ENCODE measurements at places on chromosomes 3 and 15.

DNA sequence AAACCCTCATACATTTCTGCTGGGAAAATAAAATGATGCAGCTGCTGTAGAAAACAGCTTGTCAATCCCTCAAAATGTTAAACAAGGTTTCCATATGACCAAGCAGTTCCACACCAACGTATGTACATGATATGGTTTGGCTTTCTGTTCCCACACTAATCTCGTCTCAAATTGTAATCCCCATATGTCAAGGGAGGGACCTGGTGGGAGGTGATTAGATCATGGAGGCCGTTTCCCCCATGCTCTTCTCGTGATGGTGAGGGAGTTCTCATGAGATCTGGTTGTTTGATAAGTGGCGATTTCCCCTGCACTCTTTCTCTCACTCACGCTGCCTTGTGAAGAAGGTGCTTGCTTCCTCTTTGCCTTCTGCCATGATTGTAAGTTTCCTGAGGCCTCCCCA, 100.6 kb upstream of the SLC24A5 start:
- no peak for DNase-seq

DNA sequence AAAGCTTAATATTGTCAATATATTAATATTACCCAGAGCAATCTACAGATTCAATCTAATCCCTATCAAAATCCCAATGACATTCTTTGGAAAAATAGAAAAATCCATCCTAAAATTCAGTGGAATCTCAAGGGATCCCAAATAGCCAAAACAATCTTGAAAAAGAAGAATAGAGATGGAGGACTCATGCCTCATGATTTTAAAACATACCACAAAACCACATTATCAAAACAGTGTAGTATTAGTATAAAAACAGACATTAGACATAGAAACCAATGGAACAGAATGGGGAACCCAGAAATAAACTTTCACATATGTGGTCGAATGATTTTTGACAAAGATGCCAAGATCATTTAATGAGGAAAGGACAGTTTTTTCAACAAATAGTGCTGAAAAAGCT, 14.6 kb downstream of the NEK4 start:
- no peak for DNase-seq

DNA sequence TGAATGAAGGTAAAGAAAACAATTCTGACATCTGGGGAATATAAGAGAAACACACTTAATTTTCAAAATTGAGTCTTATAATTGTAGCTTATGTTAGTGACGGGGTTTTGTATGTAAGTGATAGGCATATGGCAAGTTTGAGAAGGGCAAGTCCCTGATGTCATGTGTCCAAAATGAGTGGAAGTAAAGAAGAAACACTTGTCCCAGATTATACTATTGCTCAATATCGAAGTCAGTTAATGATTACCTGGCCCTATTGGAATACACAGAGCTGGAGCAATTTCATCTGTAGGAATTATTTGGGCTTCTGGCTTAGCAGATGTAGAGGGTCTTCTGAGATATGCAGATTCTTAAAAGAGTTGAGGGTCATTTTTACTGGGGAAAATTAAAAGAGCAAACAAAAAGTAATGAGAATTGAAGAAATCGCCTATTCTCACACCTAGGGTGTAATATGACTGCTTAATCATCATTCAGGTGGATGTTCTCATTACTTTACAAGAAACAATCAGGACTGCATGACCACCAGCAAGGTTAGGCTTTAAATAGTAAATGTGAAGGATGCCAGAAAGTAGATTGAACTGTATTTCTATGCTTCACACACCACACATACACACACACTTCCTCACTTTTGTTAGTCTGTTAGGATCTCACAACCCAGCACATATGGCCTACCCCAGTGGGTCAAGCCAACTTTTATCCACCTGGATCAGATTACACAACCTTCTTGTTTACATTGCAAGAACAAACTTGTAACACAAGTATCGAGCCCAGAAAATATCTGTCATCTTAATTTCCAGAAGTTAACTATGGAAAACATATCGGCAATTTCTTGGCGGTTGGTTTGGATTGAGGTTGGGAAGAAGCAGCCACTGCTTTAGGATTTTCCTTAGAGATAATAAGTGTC, 183.3 kb upstream of the LRRC3B start:
- DNase-seq, result no peak

DNA sequence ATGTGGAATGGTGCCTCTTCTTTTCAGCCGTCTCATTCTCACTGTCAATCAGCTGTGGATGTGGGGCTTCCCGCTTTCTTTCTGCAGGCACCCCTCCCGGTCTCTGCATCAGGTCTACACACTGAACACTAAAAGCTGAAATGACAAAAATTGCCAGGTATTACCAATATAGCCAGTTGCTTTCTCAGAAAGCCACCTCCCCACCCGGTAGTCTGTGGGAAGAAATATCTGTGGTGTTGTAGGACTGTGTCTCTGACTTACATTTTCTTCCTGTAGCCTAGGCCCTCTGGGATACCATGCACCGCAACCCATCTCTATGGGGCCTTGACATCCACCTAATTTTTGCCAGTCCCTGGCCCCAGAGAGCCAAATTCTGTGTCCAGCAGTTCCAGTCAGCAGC, 19.2 kb upstream of the EPHB1 start:
- DNase-seq, result no peak

GRCh38 chr3:40417845-40418543, 31.0 kb downstream of the ENTPD3 start:
- DNase-seq, result no peak

- no peak for DNase-seq
These were observed 569.3 kb downstream of the MECOM start for GRCh38 chr3:169094204-169094603.

DNA sequence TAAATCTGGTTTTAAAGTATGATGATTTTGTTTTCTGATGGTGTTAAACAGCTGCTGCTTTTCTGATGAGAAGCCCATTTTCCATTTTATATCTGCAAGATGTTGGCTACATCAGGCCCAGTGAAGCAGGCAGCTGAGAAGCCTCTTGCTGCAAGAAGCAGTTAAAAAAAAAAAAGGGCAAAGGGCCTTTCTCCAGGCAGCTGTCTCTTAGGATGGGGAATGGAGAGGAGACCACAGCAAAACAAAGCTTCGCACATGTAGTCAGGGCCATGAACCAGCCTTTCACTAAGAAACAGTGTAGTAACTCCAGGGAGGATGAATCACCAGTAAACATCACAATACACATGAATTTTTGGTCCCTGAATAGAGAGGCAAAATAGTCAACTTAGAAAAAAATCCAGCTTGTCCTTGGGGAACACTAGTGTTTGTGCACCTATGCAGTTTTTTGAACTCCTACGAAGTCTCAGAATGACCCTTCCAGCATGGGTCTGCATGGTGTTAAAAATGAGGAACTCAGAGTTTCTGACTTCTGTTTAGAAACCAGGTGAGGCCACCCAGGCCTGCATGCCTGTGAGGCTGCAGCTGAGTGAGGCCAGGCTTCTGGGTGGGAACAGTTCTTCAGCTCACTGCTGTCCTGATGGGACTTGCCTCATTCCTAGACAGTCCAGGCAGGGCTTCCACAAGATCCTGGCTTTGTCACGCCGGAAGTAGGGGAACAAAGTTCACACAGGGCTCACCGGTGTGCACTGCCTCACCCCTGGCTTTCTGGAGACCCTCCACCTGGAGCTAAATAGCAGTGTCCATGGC, 518.7 kb downstream of the MCTP2 start:
- no peak for DNase-seq

DNA sequence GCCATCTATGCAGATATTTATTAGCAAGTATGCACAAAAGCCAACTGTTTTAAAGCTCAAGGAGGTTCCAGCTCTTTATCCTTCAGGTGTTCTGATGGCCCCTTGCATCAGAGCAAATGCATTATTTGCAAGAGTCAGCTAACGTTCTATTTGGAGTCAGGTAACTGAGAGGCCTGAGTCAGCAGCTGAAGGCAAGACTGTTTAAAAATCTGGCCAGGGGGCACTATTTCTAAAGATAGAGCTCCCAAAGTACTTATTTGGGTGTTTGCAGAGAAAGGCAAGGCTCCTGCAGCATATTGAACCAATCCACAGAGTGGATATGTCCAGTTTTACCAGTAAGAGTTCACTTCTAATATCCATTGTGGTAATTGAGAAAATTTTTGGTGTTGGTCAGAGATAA, 146.1 kb downstream of the LRTM1 start:
- no peak for DNase-seq

DNA sequence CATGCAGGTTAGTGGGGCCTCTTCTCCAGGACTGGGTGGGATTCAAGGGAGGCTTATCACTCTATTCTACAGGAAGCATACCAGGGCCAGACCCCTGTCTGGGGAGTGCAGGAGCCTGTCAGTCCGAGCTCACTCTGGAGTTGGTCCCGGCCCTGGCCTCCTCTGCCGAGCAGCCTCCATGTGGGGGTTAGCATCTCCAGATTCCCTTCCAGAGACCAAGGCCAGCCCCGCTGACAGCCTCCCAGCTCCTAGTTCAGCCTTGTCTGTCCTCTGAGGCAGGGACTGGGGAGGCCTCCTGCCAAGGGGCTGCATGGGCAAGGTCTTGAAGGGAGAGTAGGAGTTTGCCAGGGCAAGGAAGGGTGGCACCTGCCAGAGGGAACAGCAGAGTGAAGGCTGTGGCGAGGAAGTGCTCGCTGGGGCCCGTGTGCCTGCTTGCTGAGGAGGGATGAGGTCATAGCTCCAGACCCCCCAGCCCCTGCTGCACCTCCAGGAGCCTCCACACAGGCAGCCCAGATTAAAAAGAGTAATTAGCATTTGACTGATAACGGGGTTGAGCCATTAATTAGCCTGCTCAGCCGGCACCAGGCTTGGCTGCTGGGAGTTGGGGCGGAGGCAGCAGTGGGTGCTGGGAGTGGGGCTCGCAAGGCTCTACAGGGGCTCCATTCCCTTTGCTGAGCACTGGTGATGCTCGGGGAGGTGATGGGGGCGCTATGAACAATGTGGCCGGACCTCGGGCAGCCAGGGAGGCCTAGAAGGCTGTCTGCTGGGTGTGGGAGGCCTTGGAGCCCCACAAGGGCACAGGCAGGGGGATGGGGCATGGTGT, 54.3 kb downstream of the DNAJB8 start:
- DNase-seq, result no peak

- no peak for DNase-seq
These were observed 69.3 kb upstream of the CPOX start for GRCh38 chr3:98662699-98663098.

DNA sequence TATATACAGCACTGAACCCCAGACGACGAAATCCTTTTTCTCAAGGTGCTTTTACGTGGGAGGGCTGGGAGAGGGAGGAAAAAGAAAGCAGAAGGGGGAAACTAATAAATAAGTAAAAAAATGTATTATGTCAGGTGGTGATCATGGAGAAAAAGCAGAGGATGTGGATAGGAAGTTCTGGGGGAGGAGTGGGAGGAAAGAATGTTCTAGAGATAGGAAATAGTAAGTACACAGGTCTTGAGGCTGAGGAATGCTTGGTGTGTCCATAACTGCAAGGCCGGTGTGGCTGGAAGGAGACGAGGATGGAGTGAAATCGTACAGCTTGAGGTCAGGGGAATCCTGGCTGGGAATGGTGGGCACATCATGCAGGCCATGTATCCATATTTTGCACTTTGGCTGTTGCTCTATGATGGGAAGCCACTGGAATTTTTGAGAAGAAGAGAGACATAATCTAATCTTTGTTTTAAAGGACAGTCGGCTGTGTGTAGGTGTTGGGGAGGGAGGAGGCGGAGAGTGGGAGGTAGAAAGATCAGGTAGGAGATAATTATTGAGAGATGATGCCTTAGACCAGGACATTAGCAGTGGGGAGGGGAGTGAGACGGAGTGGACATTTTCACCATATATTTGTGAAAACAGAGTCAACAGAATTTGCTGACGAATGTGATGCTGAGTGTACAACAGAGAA, 1.8 kb upstream of the UBE2E2 start:
- no peak for DNase-seq

DNA sequence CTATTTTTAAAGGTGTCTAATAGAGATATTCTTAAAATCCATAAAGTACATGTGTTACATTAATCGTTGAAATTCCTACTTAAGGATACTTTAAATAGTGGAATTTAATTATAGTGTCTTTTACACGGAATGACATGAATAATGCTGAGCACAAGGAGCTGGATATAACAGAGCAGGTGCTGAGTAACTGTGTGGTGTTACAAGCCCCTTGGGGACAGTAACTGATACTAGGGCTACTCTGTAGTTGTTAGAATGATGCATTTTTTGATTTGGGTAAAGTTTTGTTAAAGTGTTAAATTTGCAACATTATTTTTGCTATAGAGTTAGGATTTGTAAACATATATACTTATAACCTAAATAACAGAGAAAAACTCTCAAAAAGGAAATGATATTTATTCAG, 1496.1 kb downstream of the OTOL1 start:
- DNase-seq, result no peak

DNA sequence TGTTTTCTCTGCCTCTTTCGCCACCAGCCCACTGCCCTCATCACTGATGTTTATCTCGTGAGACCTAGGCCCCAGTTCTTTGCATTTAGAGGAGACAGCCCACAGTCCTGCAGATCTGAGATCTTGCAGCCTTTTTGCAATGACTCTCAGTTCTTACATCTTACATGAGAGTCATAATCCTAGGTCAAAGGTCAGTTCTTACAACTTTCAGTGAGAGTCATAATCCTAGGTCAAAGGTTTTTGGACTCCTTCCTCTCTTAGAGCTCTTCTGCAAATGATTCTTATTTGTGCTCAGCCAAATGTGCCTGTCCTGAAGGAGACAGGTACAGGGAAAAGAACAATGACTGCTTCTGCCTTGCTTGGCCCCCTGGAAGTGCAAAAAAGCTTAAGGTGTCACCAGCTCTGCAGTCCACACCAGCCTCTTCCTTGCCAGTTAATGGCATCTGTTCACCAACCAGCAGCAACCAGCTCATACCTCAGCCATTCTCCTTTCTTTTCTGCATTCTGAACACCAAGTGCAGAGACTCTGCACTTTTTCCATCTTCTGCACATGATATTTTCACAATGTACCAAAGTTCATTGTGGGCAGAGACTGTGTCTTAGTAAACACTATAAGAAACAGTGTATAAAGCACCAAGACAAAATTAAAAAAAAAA, 67.1 kb downstream of the ABHD5 start:
- DNase-seq, result peak; percentile 57

DNA sequence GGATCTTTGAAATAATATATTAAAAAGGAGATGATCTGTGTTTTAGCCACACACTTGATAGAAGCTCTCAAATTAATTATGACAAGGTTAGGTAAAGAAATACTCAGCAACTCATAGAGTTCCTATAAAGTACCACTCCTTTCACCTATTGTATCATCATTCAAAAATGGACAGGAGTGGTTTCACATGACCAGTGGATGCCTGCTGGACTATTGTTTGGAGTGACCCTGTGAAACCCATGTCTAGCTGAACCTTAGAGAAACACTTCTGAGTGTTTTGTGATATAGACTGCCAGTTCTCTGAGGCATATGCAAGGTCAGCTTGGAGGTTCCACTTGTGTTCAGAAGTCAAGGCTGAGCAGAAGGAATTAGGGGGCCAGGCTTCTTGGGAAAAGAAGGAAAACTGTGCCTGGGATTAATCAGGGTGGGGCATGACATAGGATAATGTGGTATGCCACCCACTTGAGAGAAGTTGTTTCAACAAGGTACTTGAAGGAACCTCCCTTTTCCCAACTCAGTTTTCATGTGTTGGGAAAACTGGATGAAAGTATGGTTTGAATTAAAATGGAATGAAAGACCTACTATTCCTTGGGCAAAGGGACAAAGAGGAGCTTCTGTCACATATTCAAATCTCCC, 15.4 kb downstream of the PARP14 start:
- DNase-seq, result no peak

All from suppressor macrophage treated with lipopolysaccharide for 4 hours (primary cell).